ENCODE measurements at places on chromosomes 1 and 21. TPM values are rescaled to one million over a fixed set of nuclear protein-coding genes. Genes with fewer than 3 reads are reported as not detected.
A peak's percentile ranks its signal among the peaks of the same experiment; 100 is the strongest.

S100A9 gene
- 79.6 TPM for polyA plus RNA-seq

DNA sequence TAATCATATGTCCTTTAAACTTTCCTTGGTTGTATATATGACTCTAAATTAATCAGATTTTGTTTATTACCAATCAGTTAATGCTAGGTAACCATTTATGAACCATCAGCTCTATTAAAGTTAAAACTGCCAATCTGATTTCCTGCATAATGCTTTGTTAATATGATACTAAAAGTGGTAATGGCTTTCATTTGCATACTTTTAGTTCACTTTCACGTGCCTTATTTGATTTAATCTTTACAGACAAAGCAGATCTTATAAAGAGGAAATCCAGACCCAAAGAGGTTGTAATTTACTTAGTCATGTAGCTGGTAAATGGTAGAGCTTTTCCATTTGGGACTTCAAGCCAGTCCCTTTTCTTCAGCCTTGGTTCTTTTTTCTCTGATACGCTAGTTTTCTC, 61.3 kb downstream of the CLIC4 start:
- no peak overlapping the region for H3K27ac ChIP-seq
- H3K4me3 ChIP-seq = no peak overlapping the region
- no peaks in the 10 kb centered on the region for H3K27me3 ChIP-seq
- no peak for DNase-seq

WARS2 gene
- 3.6 TPM for polyA plus RNA-seq

LCE1E gene
- not detected for polyA plus RNA-seq

DNA sequence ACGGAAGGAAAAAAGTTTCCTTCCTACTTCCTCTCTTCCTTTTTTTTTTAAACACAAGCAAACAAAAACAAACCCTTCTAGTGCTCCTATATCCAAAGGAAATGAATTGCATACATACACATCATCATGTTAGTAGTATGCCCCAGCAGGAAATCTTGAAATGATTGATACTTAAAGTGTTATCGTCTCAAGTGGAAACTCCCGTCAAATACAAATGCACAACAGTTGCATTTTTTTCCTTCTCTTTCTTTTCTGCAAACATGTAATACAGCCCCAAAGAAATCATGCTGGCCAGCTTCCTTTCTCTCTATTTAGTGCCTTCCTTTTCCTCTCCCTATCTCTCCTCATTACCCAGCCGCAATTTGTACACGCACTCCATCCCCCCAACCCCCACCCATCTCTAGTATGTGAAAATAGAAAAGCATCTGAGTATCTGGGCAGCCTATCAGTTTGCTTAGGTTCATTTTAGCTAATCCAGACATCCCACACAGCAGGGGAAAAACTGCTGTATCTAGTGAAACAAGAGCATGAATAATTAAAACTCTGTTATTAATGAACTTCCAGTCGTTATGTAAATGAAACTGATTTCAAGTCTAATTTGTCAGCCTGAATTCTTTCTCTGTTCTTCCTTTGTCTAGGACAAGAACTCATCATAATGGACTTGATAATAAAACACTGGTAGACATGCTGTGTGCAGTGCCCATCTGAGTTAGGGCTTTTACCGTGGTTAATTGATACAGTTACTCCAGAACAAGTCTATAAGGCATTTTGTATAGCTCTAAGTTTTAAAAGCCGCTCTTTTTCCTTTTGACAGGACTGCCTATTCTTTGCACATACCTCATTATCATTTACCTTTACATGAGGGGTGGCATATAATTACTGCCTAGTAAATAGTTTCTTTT, 336.5 kb upstream of the ADGRL2 start:
- H3K4me3 ChIP-seq = no peak overlapping the region
- H3K27ac ChIP-seq = no peak overlapping the region
- DNase-seq = no peak
- no peaks in the 10 kb centered on the region for H3K36me3 ChIP-seq

OR10J1 gene
- polyA plus RNA-seq = not detected

DNA sequence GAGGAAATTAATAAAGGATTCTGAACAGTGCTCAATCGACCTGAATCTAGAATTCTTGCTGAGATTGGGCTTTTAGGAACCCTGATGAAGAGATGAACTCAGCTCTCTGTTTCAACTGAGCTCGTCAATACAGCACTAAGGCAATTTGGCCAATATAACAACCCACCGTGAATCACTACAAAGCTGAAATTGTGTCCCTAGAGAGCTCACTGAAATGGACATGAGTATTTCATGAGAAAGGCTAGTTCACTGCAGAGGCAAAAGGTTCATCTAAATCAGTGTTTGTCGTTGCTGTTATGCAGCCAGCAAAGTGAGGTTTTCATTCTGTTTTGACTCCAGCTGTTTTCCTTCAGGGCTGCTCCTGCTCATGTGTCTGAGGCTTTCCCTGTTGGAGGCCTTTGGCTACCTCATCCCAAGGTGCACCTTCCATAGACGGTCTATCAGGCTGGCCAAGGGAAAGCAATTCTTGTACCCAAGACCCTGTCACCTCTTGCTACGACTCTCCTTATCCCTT, 83.5 kb downstream of the URB2 start:
- H3K27me3 ChIP-seq = no peaks in the 10 kb centered on the region
- H3K27ac ChIP-seq = no peak overlapping the region
- H3K4me3 ChIP-seq = no peak overlapping the region
- no peak for DNase-seq
- H3K36me3 ChIP-seq = no peaks in the 10 kb centered on the region

RHBG gene
- polyA plus RNA-seq = 3.5 TPM

DNA sequence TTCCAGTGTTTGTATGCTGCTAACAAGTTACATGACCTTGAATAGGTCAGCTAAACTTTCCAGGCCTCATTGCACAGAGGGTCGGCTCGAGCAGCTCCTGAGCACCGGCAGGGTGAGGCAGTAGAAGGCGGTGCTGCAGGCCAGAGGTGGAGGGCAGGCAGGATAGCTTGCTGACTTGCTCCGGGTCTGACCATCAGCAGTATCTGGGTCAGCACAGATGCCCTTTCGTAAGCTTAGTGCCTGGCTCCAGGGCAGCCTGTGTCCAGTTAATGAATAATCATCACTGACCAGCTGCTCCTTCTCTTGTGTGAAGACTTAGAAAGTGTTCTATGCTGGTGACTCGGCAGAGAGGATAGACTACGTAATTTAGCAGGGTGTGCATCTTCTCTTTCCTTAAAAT, 6.9 kb downstream of the MAPKAPK2 start:
- no peaks in the 10 kb centered on the region for H3K27me3 ChIP-seq
- no peak for DNase-seq
- H3K4me1 ChIP-seq = peaks cover 67% of the 10 kb centered on the region
- no peaks in the 10 kb centered on the region for H3K36me3 ChIP-seq

DNA sequence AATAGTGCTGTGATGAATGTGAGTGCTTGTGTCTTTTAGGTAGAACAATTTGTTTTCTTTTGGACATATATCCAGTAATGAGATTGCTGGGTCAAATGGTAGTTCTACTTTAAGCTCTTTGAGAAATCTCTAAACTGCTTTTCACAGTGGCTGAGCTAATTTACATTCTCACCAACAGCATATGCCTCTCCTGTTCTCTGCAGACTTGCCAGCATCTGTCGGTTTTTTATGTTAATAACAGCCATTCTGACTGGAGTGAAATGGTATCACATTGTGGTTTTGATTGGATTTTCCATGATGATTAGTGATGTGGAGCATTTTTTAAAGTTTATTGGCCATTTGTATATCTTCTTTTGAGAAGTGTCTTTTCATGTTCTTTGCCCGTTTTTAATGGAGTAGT, 647.3 kb upstream of the ADAMTS5 start:
- H3K4me3 ChIP-seq = no peak overlapping the region
- H3K4me1 ChIP-seq = no peaks in the 10 kb centered on the region
- no peak overlapping the region for H3K27ac ChIP-seq
- no peak for DNase-seq
- H3K36me3 ChIP-seq = no peaks in the 10 kb centered on the region

DNA sequence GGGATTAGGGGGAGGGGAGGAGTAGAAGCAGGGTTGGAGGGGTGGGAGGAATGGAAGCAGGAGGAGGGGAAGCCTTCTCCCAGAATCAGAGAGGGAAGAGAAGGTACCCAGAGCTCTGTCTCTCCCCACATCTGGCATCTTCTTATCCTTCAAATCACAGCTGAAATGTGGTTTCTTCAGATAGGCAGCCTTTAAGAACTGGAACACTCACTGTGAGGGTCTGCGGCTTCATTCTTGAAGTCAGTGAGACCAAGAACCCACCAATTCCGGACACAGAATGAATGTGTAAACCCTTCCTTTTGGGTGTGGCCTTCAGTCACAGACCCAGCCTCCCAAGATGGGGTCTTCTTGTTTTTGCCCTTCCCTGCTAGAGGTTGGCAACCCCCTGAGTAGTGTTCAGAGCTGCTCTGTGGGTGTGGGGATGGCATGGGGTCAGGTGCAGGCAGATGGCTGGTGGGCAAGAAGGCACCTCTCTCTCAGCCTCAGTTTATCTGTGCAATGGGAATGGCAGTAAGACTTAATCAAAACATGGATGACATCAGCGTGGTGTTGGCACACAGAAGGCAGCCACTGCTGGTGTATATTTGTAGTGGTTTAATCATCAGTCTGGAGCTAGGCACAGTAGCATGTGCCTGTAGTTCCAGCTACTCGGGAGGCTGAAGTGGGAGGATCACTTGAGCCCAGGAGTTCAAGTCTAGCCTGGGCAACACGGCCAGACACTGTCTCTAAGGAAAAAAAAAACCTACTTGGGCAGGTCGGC, 7.2 kb downstream of the FAAH start:
- H3K4me1 ChIP-seq = peaks cover 9% of the 10 kb centered on the region
- H3K36me3 ChIP-seq = no peaks in the 10 kb centered on the region
- no peak overlapping the region for H3K4me3 ChIP-seq
- H3K27ac ChIP-seq = peak overlapping the region; percentile 50
- no peaks in the 10 kb centered on the region for H3K27me3 ChIP-seq

MYOC gene
- polyA plus RNA-seq = 0.42 TPM

DNA sequence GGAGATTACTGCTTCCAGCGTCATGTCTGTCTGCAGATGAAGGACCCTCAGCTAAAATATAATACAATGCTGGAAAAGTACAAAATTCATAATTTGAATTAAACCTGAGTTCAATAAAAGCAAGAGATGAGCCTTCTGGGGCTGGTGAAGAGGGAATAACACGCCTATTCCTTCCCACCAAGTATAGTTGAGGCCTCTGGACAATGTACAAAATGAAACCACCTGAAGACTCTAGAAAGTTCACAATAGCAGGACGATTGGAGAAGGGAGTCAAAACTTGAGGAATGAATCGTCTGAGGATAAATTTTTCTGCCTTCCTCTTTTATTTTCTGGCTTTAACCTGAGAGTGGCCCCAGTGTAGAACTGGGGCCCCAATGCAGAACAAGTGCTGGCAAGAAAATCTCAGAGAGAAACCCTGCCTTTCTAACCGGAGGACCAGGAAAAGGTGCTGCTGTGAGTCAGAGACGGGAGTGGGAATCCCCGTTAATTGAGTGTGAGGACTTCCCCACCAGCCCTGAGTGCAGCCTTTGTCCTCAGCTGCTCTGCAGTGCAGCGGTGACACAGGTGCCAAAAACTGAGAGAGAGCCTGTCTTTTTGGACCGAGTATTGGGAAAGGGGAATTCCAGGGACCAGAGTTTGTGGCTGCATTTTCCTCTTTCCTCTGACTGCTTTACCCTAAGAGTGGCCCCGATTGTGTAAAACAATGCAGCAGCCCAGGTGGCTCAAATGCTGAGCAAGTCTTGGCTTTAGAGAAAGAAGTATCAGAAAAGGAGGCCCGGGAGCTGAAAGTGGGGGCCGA, 264.9 kb downstream of the DYRK1A start:
- peaks cover 3% of the 10 kb centered on the region for H3K4me1 ChIP-seq
- no peak overlapping the region for H3K4me3 ChIP-seq
- H3K27ac ChIP-seq = peak overlapping the region; percentile 66
- no peaks in the 10 kb centered on the region for H3K36me3 ChIP-seq
- no peak for DNase-seq

- peak overlapping the region; percentile 58 for H3K27ac ChIP-seq
- peaks cover 3% of the 10 kb centered on the region for H3K4me1 ChIP-seq
- no peaks in the 10 kb centered on the region for H3K36me3 ChIP-seq
Measured at GRCh38 chr21:16419188-16419921, 689.6 kb downstream of the USP25 start.

DNA sequence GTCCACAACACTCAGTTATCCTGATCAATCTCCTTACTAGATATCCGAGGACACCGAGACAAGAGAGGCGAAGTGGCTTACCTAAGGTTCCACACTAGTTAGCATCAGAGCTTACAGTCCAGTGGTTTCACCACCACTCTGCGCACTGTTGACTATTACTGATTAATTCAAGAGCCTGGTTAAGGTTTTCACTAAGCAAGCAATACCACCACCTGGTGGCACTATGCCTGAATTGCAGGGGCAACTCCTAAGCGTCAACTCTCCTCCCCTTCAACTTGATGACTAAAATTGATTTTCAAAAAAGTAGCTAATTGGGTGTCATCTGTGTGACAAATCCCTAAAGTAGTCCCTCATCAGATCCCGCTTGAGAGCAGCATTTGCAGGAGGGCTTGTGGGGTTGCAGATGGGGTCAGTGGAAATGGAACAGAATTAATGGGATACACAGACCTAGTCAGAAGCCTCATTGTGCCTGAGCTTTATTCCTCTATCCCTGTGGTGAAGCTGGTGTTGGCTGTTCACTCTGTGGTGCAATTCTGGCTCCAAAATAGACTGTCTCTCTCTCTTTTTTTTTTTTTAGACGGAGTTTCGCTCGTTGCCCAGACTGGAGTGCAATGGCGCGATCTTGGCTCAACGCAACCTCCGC, 9.1 kb downstream of the TTC22 start:
- H3K27ac ChIP-seq = no peak overlapping the region
- H3K4me3 ChIP-seq = no peak overlapping the region
- peaks cover 8% of the 10 kb centered on the region for H3K4me1 ChIP-seq
- H3K27me3 ChIP-seq = no peaks in the 10 kb centered on the region
- no peak for DNase-seq
- no peaks in the 10 kb centered on the region for H3K36me3 ChIP-seq

DNA sequence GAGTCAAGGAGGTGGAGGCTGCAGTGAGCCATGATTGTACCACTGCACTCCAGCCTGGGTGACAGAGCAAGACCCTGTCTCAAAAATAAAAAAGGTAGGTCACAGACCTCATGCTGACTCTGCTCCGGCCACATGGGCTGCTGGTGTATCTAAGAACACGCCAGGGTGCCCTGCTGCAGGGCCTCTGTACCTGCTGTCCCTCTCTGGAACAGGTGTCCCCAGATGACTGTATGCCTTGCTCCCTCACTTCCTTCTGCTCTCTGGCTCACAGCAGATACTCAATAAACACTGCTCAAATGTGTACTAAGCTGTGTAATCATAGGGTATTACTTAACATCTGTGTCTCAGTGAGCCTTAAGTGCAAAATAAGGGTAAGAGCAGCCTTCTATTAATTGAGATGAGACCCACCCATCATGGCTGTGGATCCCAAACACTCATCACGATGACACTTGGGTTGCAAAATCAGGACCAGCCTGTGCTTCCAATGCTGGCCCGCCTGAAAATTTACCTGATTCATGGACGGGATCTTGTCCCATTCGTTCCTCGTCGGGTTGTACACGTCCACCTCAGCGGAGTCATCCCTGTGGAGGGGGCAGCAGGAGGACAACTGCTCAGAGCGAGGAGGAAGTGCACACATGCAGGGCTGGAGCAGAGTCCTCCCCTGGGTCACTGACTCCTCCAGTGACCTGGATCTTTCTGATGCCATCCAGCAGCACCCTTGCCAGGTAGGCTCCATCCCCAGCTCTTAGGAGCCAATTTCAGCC, 7.5 kb downstream of the KLHL21 start:
- H3K4me1 ChIP-seq = peaks cover 8% of the 10 kb centered on the region
- no peak for DNase-seq
- H3K27ac ChIP-seq = no peak overlapping the region
- no peak overlapping the region for H3K4me3 ChIP-seq

Data from pancreas (tissue), 10 donors.